Effector CD8-positive, alpha-beta T cell (primary cell): ENCODE measurements at places on chromosomes 7 and 10.

DNA sequence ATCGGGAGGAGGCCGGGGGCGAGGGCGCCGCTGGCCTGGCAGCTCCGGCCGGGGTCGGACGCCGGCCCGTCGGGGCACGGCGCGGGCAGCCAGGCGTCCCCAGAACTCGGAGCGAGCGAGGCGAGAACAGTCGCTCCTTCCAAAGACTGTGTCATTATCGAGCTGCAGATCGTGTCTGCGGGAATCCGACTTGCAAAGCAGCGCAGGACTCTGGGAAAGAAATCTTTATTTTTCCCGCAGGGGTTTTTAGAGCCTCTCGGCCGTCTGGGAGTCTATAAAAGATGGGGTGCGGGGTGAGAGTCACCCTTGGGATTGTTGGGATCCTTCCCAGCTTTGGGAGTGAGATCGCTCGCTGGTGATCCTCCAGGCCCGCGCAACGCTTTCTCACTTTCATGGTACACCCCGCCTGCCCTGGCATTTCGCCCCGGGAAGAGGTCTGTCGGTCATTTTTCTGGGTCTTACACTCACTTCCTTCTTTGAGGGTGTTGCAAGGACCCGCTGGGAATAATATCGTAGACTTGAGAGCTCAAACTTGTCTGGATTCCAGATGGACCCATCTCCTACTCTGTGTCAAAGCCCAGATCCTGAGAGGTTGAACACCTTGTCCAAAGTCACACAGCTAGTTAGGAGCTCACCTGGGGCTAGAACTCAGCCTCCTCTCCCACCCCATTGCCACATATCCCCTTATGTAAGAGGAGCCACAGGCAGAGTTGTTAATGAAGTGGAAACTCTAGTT is 1.0 kb downstream of the UBTD1 start:
- no peak for DNase-seq

GRCh38 chr10:21330628-21331020 is 194.9 kb downstream of the SKIDA1 start:
- no peak for DNase-seq

GRCh38 chr7:127678337-127678736 is 26.3 kb downstream of the SND1 start:
- DNase-seq: no peak

DNA sequence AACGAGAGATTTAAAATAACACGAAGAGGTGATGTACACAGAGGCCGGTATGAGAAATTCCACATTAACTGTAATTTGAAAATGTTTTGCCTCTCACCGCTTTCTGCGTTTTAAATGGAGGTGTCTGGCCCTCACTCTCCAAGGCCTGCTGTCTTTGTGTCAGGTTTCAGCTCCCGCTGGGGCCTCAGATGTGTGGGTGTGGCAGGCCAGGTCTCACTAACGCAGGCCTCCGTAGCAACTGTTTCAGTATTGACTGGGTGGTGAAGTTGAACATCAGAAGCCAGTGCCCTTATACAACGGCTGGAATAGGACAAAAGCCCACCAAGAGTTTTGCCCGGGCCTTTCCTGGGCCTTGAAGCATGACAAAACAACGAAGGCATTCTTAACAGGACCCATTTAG is 303.1 kb downstream of the ADARB2 start:
- DNase-seq: no peak

GRCh38 chr7:4065190-4065589 is 616.9 kb upstream of the FOXK1 start:
- DNase-seq: no peak

- no peak for DNase-seq
These were observed 917.9 kb downstream of the GRID1 start for GRCh38 chr10:85448716-85449115.

DNA sequence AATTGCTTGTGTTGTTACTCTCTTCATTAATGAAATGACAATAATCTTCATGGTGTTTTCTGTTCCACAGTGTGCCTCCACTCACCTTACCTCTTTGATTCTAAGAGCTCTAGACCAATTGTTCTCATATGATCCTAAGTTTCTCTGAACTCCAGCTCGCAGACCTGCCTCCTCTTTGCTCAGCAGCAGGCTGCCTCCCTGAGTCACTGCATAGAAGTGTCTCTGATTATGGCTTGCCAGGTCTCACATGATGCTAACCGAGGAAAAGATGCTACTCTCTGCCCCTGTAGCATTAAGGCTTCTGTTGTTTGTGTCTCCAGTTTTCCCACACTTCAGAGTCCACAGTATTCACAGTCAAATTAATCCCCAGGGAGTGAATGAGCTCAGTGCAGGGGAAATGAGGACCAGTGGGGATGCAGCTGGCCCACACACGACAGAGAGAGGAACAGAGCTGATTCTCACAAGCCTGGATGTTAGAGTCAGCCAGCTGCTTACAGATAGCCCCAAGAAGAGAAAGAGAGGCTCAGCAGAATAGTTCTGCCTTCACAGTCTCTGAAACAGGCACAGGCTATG is 145.9 kb upstream of the EGR2 start:
- DNase-seq: no peak

- DNase-seq: peak; percentile 86
These were observed 14.3 kb downstream of the MOSPD3 start for GRCh38 chr7:100626530-100627237.

- DNase-seq: no peak
These were observed 3.4 kb upstream of the MLLT10 start for GRCh38 chr10:21530641-21531040.

DNA sequence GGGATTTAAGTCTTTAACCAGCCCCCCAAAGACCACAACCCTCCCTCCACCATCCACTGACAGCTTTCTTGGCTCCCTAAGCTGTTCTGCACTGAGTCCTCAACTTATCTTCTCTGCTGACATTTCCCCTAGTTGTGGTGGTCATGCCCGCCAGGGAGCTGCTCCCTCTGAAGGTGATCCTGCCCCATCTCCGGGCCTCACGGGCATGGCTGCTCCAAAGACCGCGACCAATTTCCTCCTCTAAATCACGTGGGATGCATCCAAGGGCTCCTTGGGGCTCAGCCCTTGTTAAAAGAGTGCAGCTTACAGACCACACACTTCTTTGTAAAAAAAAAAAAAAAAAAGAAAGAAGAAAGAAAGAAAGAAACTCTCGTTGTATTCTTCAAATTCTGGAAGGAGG is 27.1 kb upstream of the KLF6 start:
- no peak for DNase-seq

DNA sequence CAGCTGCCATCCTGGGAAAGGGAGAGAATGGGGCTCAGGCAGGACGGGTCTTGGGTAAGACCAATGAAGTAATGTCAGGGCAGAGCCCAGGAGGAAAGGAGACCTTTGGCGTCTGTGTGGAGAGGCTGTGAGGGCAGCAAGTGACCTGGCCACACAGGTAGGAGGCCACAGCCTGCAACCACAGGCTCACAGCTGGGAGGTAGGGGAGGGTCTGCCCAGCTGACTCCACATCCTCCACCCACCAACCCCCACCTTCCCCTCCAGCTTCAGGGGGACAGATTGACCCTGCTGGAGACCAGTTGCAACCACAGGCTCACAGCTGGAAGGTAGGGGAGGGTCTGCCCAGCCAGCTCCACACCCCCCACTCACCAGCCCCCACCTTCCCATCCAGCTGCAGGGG is 262.2 kb upstream of the TCERG1L start:
- no peak for DNase-seq

DNA sequence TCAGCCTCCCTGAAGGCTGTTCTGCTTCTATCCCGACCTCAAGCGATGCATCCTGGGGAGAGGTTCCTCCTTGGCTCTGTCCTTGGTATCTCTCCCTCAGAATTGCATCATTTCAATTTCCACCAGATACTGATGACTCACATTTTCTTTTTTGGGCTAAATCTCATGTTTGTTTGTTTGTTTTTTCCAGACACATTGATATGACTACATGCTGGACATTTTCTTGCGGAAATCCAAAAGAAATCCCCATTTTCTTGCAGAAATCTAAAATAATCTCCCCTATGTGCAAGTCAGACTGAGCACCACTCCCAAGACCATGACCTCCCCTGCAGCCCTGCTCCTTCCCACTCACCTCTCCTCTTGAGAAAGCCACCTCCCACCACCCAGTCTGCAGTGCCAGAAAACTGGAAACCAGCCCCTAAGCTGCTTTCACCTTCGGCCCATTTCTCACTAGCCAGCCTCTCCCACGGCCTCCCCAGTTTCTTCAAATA is 260.2 kb upstream of the PRKCQ start:
- DNase-seq: no peak

GRCh38 chr10:99809931-99810615 is 27.6 kb downstream of the ABCC2 start:
- no peak for DNase-seq

DNA sequence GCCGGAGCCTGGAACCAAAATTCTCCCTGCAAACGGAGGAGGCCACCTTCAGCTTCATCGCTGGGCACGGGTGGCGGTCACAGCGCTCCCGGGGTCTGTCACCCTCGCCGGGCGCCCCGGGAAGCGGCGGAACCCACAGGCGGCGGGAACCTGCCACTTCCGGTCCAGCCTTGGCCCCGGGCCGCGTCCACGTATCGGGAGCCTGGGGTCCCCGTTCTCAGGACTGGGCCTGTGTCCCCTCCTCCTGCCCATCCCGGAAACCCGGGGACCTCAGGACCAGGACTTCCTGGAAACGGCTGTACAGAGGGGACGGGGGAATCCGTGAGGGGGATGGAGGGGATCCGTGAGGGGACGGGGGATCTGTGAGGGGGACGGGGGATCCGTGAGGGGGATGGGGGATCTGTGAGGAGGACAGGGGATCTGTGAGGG is 25.4 kb downstream of the PDGFA start:
- DNase-seq: no peak

DNA sequence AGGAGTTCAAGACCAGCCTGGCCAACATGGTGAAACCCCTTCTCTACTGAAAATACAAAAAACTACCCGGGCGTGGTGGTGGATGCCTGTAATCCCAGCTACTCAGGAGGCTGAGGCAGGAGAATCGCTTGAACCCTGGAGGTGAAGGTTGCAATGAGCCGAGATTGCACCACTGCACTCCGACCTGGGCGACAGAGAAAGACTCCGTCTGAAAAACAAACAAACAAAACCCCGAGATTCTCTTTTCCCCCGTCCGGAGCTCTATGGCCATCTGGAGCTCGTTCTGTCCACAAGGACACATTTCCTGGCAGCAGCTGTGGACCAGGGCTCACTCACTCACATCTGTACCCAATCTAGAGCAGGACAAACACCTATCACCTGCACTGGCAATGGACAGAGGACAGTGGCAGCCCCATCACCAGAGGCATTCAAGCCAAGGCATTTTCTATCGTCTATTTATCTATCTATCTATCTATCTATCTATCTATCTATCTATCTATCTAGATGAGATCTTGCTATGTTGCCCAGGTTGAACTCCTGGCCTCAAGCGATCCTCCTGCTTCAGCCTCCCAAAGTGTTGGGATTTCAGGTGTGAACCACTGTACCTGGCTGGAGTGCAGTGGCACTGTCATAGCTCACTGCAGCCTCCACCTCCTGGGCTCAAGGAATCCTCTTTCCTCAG is 167.1 kb upstream of the TNRC18 start:
- no peak for DNase-seq

- DNase-seq: no peak
These were observed 96.8 kb downstream of the CYTH3 start for GRCh38 chr7:6175645-6176044.

DNA sequence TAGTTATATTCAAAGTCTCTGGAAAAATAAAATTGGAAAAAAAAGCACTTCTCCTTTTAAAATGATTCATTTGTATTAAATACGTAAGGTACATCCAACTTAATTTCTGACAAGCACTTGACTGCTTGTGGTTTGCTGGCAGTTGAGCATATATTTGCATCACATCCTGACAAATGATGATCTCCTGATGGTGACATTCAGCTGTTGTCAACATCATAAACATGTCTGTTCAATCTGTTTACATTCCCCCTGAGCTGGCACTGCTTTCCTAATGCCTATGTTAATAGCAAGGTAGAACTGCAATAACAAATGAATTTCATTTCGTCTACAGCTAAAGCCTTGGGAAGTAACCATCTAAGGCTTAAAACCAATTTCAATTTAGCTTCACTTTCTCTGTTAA is 24.4 kb downstream of the TSPAN12 start:
- no peak for DNase-seq

DNA sequence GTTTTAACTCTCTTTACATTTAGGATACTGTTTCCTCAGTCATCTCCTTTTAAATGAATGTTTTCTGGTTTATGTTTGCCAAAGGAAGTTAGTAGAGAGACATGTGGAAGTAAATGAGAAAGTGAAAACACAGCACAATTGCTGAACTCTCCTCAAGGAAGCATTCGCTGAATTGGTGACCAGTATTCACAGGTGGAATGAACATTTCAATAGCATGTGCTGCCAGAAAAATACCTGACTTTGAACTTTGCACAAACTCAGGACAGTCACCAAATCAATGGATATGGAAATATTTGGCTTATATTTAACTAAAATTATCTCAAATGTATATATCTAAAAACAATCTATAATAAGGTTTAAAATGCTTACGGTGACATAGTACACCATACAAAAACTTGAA is 28.5 kb downstream of the TSPAN12 start:
- DNase-seq: no peak

GRCh38 chr10:84718877-84719616 is 390.7 kb downstream of the CCSER2 start:
- DNase-seq: no peak

DNA sequence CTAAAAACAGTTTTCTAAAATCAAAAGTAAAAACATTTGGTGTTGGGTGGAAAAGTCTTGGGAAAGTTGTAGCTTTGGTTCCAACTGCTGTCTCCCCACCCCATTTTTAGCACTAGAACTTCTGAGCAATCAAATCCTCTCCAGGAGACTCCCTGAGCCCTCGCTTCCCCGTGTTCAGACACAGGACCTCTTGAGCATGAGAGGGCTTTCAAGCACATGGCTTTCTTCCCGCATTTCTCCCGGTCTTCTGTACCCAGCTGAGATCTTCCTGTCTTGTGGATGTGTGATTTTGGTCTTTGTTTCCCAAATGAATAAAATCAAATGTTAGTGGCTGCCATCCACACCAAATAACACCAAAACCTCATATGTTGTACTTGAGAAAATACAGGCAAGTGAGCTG is 5.0 kb downstream of the CXCL12 start:
- DNase-seq: no peak

GRCh38 chr10:113379091-113379490 is 173.8 kb upstream of the HABP2 start:
- DNase-seq: no peak

DNA sequence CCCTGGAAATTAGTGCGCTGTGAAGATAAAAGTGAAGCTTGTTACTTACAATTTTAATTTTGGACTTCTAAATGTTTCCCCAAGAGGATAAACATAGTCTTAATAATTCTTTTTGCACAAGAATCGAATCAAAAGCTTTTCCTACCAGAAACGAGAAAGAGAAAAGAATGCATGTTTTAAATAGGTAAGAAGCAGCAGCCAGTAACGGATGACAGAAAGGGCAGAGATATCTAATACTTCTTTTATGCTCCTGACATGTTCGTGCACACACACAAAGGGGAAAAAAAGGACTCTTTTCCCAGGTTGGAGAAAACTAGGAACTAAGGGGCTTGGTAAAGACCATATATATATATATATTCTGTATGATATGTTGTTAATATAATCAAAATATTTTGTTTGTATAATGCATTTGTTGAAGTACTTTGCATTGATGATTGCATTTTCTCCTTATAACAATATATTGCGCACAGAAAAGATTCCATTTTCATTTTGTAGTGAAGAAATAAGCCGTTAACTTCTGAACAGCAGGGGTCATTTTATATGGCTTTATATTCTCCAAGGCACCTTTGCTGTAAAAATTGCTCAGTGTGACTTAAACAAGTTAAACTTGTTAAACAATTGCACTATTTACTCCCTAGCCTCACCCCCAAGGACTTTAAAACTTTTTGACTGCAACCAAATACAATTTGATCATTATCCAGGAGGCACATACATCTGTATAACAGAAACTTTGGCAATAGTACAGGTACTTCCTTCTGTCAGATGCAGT is 2.2 kb downstream of the PRKAR2B start:
- no peak for DNase-seq
